ENCODE measurements at places on chromosomes 6 and 20.

DNA sequence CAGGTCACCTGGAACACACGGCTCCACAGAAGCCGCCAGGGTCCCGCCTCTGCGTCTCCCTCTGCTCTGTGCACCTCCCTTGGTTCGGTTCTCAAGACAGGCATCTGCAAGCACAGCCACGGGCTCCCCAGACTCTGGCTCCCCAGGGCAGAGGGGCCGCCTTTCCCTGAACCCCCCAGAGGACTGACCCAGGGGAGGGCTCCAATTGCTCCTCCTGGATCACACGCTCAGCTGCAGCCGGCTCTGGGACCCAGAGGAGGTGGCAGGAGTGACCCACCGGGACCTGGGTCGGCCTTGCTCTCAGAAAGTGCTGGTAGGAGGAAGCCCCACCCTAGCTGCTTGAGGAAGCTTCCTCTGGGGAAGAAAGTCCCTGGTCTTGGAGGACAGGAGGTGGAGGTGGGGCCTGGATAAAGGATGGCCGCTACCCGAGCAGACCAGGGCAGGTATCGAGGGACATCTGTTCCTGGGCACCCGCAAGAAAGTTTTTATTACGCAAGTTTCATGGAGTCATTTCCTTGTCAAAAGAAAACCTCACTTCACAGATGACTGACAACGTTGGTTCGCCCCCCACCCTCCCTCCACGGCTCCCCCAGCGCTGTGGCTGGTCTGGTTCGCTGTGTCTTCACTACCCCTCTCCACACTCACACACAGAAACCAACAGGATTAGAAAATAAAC, 103.9 kb upstream of the AFDN start:
- DNase-seq: no peak

GRCh38 chr6:80214436-80215022, 108.1 kb downstream of the BCKDHB start:
- DNase-seq: peak; percentile 3

- DNase-seq: no peak
Observed at GRCh38 chr6:40832691-40833090, 206.3 kb downstream of the UNC5CL start.

- no peak for DNase-seq
Observed at GRCh38 chr6:31636698-31637596, 15.5 kb downstream of the BAG6 start.

GRCh38 chr6:121590916-121591315, 155.5 kb downstream of the GJA1 start:
- DNase-seq: no peak
